ENCODE measurements at places on chromosomes 11 and 22.

DNA sequence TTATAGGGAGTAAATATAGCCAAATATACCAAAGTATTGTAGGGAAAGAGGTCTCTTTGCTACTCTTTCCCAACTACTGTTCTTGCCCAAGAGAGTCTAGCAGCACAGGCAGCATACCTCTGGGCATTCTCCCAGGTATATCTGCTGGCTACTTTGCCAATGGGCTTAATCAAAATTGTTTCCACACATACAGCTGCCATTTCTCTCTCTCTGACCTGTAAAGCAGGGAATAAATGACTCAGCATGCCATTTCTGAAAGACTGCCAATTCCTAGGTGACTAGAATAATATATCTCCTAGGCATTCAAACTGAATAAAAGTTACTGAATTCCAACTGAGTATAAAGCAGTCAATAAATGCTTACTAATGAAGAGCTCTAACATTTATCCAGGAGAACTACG, 44.6 kb downstream of the RDX start:
- no peak for DNase-seq

DNA sequence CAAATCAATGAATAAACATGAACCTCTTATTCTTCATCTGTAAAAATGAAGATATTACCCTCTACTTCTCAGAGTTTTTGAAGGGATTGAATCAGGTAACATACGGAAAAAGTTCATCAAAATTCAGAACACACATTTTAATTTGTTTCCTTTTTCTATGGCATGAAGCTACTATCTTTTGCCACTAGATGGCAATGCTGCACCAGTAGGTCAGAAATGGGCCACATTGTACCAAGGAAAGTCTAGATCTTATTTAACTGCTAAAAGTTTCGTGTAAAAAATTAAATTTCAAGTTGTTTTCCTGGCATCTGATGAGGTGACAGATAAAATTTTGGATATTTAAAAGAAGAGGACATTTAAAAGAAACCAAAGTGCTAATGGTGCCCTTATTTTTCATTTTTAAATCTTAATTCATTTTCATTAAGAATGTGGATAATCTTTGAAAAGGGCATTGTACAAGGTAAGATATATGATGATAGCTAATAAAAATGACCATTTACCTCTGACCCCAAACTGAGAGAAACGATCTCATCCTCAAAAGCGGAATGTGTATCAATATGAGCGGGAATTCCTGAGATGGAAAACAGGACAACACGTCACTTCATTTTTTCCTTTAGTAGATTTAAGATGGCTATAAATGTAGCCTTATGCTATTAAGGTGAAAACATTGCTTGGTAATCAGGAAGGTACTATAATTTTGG, 16.1 kb downstream of the ALKBH8 start:
- DNase-seq = peak; percentile 20

DNA sequence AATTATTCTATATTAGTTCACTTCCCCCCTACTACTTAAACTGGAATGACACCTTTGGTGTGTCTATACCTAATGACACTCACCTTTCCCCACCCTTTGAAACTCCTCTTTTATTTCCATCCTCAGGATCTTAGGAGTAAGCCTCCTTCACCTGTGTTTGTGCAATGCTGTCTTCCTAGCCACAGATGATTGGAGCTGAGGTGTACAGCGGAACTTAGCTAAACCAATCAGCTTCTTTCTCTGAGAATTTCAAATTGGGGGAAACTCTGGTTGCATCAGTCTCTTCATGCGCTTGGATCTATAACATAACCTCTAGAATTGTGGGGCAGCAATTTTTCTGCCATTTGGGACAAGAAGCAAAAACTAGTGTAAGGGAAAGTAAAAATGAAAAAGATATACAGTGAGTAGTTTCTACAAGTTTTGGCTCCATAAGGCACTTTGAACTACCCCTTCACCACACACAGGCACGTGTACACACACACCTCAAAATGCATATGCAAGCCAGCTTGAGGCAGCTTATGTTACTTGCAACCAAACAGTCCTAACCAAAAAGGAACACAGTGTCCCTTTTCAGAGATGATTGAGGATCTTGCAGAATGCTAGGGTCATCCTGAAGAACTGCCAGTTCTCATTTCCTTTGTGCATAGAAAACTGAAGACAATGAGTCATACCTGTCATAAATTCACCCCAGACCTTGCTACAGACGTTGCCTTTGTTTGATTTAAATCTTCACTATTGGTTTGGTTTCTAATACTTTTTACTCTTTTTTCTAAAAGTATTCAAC, 36.0 kb upstream of the LDLRAD3 start:
- no peak for DNase-seq

DNA sequence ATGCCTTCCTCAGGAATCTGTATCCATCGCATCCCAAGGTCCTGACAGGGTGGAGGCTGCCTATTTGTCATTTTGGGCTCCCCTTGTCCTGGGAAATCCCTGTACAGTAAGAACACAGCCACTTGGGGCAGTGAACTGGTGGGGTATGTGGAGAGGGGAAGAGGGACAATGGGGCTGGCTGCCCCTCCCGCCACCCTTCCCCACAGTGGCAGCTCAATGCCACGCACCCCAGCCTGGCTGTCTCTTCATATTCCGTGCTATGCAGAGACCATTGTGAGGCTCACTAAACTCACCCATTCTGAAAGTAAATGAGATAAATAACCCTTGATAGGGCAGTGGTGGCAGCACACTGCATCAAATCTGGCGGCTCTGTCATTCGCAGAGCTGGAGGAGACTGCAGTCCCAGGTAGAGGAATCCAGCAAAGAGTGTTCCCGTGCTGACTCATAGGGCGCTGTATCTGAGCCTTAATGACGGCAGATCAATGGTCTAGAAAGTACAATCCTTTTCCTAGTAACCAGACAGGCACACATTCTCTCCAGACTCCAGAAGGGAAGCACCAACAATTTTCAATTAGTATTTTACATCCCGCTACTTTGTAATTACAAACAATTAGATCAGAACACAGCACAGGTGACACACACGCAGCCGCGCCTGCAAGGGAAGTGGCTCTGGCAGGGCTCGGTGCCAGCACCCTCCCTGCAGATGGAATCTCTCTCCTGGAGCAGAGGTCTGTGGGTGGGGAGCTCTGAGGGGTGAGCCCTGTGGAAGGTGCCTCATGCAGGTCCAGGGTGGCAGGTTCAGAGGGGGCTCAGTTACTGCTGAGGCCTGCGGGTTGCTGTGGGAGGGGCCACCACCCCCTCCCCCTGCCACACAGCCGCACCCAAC, 167.9 kb upstream of the B3GAT1 start:
- DNase-seq = no peak

- DNase-seq = no peak
These were observed 24.2 kb upstream of the UCP3 start for GRCh38 chr11:74033046-74033445.

GRCh38 chr11:47991266-47991830, 11.0 kb downstream of the PTPRJ start:
- peak; percentile 14 for DNase-seq

DNA sequence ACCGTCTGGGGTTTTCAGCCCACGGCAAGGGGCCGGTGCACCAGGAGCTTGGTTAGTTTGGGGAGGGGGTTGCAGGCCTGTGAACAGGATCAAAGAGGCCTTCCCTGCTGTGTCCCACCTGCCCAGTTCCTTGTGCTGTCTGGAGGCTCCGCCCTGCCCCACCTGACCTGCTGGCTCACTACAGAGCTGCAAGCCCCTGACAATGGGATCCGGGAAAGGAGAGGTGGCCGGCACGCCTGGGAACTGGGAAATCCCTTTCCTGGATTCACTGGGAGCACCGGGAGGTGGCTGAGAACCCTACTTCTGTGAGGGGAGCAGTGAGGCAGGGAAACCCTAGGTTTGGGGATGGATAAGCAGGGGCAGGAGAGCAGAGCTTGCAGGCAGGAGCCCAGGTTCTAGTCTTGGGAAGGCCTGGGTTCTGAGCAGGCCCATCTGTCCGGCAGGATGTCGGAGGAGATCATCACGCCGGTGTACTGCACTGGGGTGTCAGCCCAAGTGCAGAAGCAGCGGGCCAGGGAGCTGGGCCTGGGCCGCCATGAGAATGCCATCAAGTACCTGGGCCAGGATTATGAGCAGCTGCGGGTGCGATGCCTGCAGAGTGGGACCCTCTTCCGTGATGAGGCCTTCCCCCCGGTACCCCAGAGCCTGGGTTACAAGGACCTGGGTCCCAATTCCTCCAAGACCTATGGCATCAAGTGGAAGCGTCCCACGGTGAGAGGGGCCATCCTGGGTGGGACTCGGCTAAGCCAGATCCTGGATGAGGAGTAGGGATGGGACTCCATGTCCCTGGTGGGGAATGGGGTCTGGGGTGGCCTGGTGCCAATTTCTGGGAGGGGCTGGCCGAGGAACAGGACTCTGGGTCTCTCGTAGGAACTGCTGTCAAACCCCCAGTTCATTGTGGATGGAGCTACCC, 786 bp downstream of the CAPN1 start:
- no peak for DNase-seq

DNA sequence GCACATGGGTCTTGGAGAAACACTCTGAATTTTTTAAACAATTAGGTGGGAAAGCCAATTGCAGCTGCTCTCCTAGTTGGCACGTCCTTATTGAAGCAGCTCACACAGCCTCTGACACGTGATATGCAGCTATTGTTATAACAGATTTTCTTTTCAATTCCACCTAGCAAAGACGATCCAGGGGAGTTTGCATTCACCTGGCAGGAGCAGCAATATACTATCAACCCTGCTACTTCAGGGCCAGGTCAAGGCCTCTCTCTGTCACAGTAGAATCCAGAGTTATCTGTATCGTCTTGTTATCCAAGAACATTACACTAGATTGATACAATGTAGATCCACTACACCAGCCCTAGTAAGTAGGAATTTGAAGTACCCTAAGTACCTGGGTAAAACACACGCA, 8.3 kb downstream of the KRTAP5-11 start:
- no peak for DNase-seq

DNA sequence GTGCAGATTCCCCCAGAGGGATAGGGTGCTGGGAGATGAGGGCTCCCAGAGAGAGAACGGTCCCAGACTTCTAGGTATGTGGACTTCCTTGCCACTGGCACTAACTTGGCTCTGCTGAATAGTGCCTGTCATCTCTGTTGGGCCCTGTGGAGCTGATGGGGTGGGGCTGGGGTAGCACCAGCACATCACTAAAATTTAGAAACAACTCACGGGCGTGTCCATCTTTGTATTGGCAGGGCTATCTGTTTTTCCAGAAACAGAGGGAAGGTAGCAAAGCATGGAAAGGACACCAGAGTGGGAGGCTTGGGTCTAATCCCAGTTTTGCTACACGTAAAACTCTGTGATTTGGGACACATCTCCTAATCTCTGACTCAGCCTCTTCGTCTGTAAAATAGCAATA, 25.8 kb downstream of the SWAP70 start:
- no peak for DNase-seq

DNA sequence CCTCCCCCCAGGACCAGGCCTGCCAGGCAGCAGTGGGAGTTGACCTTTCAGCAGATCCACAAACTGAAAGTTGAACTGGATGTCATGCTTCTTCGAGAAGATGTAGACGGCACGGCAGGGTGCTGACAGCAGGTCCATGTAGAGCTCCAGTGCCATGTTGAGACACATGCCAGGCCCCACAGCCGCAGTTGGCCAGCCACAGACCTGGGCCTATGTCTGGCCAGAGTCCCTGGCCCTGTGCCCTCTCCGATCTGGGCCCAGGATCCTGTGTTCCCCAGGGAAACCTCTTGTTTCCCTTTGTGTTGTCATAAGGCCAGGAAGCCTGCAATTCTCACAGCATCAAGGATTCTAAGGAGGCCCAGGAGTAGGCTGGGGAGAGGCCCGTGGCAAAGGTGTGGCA, at the start of gene GSTT4:
Gene GSTT4, minus strand, starts transcription at position 253 of the 400 bp plus-strand sequence. Its CDS starts 97 bp downstream, at position 156.
- DNase-seq = no peak

DNA sequence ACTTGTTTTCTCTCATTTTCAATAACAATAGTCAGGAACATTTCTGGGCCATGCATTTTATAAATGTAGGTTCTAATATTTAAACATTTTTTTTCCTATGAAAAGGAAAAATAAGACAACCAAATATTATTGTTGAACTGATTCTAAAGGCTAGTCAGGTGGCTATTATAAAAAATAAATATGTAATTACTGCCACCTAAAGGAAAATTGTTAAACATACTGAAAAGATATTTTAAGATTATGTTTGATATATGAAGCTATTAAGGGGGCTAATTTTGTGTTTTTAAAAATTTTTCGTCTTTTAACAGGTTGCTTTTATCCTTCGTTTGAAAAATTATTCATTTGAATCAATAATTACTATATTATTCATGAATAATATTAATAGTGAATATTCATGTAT, 62.2 kb upstream of the FDX1 start:
- no peak for DNase-seq

DNA sequence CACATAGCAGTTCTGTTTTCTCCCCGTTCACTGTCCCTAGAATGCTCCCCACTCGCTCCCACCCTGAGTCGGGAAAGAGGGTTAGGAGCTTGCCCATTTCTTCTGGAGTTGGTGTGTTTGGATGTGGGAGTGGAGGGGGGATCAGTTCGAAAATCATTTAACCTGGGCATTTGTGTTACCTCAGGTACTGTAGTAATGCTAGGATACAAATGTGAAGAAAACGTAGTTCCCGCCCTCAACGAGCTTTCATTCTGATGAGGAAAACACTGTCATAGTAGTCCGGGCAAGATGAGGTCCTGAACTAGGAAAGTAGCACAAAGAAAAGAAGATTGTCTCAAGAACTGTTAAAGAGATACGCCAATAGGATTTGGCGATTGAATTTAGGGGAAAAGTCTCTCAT, 539 bp downstream of the SDHD start:
- no peak for DNase-seq

- no peak for DNase-seq
These were observed 31.0 kb downstream of the TMPRSS5 start for GRCh38 chr11:113675003-113675561.

- no peak for DNase-seq
These were observed 267.5 kb downstream of the SBF2 start for GRCh38 chr11:10026514-10026913.

DNA sequence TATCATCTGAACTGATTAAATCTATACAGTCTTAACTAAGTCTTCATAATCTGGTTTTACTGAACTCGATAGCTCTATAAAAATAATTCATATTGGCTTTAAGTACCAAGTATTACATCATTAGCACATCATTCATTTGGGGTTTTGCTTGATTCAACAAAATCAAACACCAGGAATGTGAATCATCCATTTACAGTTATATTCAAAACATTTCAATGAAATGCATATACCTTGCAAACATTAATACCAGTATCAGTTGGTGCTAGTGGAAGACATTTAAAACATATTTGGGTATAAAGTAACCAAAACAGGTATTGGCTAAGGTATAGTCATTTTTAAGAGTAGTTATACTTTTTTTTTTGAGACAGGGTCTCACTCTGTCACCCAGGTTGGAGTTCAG, 12.2 kb upstream of the CCDC89 start:
- no peak for DNase-seq

- no peak for DNase-seq
These were observed 143.4 kb downstream of the CRYBB2 start for GRCh38 chr22:25362883-25363240.

- DNase-seq = no peak
These were observed 17.6 kb downstream of the SLC22A12 start for GRCh38 chr11:64608636-64609035.

DNA sequence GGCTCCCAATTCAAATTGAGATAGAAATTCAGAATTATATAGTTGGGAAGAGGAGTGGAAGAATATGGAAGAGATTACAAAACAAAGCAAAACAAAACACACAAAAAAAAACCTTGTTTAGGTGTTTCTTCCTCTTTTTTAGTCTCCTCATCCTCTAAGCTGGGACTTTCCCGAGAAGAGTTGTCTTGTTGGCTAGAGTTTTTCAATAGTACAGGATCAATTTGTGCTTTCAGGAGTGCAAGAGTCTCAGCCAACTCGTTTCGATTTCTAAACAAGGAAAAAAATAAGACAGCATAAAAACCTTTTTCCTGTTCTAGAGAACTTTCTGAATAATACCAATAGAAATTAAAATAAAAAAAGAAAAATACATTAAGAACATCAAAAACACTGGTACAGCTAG, 87.8 kb upstream of the CLNS1A start:
- DNase-seq = no peak

GRCh38 chr11:64243236-64243854, 2.5 kb downstream of the FKBP2 start:
- DNase-seq = no peak

Data from activated naive CD4-positive, alpha-beta T cell treated with Interleukin-2 at 50 U/mL for 16 hours (primary cell).